ENCODE measurements at places on chromosomes 2 and 18. TPM values are rescaled to one million over a fixed set of nuclear protein-coding genes. Genes with fewer than 3 reads are reported as not detected.

GRCh38 chr2:24543252-24543651, 52.2 kb downstream of the NCOA1 start:
- DNase-seq, result no peak

KRTCAP3 gene
- total RNA-seq, result not detected

GRCh38 chr2:20103530-20103929, 52.1 kb upstream of the LAPTM4A start:
- no peak for DNase-seq

FEZ2 gene
- total RNA-seq, result 60.4 TPM

POTEI gene
- 0.40 TPM for total RNA-seq

- no peak for DNase-seq
Measured at GRCh38 chr2:129799036-129799958, 180.2 kb upstream of the RAB6C start.

DNA sequence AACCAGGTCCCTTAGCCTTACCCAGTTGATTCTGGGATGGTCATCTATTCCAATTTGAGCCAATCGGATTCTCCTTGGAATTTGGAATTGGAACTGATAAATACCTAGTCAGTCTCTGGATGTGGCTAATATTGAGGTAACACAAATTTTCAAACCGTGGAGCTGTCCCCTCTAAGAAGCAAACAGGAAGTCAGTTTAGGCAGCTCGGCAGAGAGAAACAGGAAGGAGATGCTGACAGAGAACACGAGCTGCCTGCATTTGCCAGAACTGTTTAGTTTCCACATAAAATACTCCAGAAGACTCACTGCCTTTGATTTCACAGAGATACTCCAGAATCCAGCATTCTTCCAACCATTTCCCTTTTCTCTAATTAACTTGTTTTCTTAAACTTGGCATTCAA, 1024.9 kb downstream of the BCL11A start:
- DNase-seq, result no peak

Measured in Daoy (cell line).